ENCODE measurements at places on chromosomes 13 and 19.

- DNase-seq, result no peak
Observed at GRCh38 chr13:46077265-46077664, 24.7 kb upstream of the ZC3H13 start.

DNA sequence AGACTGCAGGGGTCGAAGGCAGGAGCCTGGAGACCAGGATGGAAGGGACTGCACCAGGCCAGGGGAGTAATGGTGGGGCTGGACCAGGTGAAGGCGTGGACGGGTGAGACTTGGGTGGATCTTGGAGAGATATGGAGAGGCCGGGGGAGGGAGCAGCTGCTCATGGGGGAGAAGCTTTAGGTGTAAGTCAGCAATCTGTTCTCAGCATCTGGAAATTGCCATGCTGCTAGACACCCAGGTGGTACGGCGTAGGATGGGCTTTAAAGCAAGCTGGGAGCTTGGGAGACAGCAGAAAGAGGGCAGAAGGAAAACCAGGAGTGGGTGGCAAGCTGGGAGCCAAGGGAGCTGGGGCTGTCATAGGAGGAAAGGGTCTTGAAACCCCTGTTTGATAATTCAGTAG is 3.0 kb downstream of the CERS4 start:
- DNase-seq, result no peak

- DNase-seq, result no peak
Observed at GRCh38 chr19:35431145-35431807, 16.8 kb upstream of the FFAR2 start.

- DNase-seq, result no peak
Observed at GRCh38 chr19:56969156-56969555, 128.6 kb upstream of the PEG3 start.

- no peak for DNase-seq
Observed at GRCh38 chr19:38900743-38901190, 998 bp downstream of the NFKBIB start.

- peak; percentile 25 for DNase-seq
Observed at GRCh38 chr13:40271931-40272775, 394.3 kb downstream of the FOXO1 start.

- no peak for DNase-seq
Observed at GRCh38 chr13:81224209-81224833, 883.4 kb upstream of the SPRY2 start.

DNA sequence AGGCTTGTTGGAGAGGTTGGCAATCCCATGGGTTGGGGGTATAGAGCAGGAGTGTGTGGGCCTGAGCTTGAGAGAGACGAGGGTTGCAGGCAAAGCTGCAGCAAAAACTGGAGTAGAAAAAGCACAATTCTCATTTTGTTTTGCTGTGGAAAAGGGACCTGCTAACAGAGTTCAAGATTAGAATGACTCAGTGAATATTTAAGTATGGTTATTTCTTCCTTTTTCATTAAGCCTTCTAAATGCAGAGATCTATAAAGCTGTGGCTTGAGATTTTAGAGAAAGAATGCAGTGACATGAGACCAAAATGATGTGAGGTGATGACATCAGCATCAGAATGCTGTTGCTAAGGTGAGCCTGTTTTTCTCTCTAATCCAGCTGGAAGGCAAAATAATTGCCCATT is 10.8 kb upstream of the MBNL2 start:
- no peak for DNase-seq

DNA sequence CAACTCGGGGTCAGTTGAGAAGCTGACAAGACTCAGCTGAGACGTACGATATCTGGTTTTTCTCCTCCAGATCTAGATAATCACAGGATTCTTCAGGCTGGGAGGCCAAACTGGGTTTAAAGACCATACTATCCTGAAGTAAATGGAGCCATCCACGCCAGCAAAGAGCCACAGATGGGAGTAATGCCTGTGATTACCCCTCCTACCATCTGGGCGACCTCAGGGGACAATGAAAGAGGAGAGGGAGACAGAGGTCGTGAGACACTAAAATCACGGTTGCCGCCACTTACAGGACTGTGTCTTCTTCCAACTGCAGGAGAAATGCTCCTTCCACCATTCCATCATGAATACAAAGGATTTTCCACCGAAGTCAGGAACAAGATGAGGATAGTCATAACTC is 3.1 kb upstream of the NLRP13 start:
- no peak for DNase-seq

DNA sequence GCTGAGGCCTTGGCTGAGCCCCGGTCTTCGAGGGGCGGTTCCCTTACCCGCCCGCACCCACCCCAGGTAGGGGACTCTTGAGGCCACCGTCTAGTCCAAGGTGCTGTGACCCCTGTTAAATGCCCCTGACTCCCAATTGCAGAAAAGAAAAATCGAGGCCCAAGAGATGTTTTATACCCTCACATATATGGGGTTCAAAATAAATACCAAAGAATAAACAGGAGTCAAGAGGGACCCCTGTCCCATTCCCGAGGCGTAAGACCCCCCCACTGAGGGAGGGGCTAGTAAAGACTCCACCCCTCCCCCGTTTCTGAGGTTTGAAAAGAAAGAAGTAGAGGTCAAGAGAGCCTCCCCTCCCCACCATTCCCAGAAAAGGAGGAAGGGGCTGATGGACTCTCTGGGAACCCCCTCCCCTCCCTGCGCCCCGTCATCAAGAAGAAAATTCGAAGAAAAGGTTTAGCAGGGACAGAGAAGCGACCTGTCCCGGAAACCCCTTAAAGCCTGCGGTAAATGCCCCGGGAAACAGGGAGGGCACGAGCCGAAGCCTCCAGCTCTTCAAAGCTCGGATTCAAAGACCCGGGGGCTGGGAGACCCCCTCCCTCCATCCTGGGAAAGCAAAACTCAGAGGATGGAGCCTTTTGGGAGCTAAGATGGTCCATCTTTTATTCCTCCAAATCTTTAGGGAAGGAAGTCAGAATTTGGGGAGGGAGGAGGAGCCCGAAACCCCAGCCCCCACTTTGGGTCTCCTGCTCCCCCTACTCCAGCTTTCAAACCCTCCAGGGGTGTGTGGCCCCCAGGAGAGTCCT is 755 bp upstream of the RAB3A start:
- peak; percentile 65 for DNase-seq

DNA sequence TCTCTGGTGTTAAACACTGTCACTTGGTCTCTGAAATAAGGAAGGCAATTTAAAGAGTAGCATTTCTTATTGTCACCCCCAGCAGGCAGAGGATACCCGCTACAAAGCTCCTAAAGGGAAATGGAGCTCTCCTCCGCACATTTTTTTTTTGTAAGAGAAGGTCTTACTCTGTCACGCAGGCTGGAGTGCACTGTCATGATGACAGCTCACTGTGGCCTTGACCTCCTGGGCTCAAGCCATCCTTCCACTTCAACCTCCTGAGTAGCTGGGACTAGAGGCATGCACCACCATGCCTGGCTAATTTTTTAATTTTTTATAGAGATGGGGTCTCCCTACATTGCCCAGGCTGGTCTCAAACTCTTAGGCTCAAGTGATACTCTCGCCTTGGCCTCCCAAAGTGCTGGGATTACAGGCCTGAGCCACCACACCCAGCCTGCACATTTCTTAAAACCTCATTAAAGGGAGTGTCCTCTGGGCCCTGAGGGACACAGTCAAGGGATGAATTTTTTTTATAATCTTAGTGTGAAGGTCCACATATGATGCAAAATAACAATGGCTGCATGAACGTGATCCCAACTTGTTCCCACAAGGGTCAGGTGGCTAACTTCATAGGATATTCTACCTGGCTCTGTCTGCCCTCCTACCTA is 32.1 kb downstream of the SLC25A30 start:
- DNase-seq, result no peak

- DNase-seq, result no peak
Observed at GRCh38 chr19:53579518-53579917, 41.6 kb downstream of the ZNF331 start.

GRCh38 chr13:39879286-39880035 is 224.0 kb downstream of the COG6 start:
- no peak for DNase-seq

- DNase-seq, result no peak
Observed at GRCh38 chr19:44647144-44647543, 3.4 kb downstream of the PVR start.

DNA sequence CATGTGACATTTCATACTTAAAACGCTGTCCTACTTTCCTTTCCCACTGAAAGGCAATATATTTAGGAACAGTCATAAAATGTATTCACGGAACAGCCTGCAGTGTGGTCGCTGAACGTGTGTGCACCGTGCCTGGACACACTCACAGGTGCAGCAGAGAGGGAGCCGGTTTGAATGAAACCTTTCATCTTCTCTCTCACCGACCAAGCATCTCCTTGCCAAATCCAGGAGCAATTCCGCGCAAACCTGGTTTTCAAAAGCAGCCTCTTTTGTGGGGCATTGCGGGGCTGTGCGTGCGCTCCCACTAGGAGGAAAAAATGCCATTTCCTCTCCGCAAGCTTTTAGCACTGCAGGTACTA is 1.0 kb downstream of the DCLK1 start:
- DNase-seq, result no peak

DNA sequence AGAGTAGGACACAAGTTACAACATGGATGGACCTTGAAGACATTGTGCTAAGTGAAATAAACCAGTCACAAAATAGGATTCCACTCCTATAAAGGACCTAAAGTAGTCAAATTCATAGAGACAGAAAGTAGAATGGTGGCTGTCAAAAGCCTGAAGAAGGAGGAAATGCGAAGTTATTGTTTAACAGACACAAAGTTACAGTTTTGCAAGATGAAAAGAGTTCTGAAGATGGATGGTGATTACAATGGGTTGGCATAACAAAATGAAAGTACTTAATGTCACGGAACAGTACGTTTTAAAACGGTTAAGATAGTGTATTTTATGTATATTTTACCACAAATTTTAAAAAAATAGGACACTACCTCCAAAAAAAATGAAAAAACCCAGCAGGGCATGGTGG is 34.8 kb downstream of the FOXO1 start:
- DNase-seq, result no peak

DNA sequence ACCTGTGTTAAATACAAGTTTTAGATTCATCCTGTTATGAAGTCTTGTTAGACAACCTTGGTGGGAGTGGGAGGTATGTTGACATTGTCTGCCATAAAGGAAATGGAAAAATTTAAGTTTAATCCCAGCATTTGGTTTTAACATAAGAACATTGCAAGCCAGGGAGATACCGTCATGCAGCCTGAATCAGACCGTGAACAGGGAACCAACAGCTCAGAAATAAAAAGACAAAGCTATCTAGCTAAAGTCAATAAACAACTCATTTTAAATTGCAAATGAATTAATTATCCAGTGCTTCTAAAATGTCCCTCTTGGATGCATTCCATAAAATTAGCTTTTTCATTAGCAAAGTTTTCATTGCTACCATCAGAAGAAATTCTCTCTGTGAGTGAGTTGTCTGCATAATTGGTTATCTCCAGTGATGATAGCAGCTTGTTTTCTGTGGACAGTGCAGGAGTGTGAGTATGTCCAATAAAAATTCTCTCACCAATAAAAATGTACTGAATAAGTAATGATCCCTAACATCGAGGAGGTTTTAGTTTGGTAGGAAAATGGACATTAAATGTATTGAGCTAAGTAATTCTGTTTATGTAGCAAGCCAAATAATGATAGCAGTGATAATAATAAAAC is 170.6 kb upstream of the TMTC4 start:
- DNase-seq, result no peak

DNA sequence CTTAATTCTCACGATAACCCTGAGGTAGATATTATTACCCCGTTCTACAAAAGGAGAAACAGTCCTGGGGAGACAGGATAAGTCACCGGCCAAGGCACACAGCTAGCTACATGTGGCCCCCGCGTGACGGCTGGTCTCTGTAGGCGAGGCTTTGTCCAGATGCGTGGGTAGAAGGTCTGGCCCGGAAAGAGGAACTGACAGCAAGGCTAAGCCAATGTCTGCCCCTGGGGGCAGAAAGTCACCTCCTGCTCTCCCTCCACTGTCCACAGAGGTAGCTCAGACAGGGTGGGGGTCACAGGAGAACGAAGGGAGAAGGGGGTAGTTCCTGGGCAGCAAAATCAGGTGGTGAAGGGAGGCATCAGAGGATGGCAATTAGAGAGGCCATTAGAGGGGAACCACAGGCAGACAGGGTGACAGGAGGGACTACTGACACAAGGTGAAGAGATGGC is 1.8 kb downstream of the APOC4 start:
- DNase-seq, result no peak

DNA sequence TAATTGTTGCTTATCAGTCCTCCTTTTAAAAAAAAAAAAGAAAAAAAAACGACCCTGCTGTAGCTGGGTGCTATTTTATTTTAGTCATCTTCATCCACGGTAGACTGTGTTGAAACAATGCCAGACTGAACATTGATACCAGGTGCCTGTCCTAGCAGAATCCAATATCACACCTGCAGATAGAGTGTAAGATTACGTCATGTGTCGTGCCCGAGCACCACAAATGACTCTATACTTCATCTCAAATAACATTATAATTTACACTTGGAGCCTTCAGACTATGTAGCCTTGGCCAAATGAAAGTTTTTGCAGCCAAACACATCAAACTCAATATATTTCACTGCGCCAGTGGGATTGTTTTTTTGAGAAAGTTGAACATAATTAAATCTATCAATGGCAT is 410.6 kb downstream of the FGF9 start:
- no peak for DNase-seq

DNA sequence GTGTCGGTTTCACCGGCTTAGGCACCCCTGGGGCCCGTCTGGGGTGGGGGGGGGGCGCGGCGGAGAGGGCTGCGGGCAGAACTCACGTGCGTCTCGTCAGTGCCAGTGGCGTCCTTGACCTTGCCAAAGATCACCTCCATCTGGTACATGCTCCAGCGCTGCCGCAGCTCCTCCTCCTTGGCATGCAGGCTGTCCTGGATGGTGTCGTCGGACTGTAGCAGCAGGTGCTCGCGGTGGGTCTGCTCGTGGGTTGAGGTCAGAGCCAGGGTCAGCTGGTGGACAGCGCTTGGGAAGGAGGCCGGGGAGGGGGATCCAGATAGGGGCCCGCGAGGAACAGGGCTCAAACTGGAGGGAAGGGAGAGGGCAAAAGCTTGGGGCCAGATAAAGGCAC is 4.7 kb upstream of the RGL3 start:
- no peak for DNase-seq

- no peak for DNase-seq
Observed at GRCh38 chr19:6378486-6378885, 2.8 kb upstream of the PSPN start.

DNA sequence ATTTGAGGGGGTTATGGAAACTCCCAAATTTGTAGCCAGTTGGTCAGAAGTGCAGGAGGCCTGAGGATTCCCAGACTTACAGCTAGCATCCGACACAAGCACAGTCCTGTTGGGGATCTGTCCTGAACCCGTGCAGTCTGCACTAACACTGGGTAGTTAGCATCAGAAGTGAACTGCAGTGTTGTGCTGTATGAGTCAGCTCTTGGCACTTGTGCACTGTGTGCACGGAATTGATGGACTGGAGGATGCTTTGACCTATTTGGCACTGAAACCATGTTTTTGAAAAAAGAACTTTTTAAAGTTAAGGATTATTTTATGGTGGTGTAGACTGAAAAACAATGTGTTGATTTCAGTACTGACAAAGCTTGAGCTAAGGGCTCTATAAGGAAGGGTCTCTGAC is 279.0 kb downstream of the NHLRC3 start:
- DNase-seq, result peak; percentile 4

GRCh38 chr19:23033721-23034120 is 30.7 kb upstream of the ZNF728 start:
- DNase-seq, result no peak

- no peak for DNase-seq
Observed at GRCh38 chr13:38759390-38759789, 72.5 kb downstream of the FREM2 start.
